ENCODE measurements at places on chromosomes 3 and 15.

- DNase-seq, result no peak
These were observed 246.6 kb upstream of the PROK2 start for GRCh38 chr3:72031581-72031980.

GRCh38 chr3:124295362-124295761 is 303.4 kb upstream of the ROPN1 start:
- DNase-seq, result no peak

DNA sequence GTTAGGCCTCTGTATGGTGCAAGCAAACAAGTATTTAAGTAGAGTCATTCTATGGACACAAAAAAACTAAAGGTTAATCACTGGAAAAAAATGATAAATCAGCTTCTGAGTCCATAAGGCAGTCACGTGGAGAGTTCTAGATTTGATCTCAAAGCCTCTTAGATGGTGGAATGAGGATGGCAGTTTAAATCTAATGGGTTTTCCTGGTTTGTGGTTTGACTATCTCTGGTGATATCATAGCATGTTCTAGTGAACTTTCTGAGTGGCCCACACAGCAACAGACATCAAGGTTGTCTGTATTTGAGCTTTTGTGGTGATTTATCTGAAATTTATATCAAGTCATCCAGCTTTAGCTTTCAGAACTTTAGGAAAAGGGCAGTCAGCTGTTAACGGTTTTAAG is 52.4 kb downstream of the ILDR1 start:
- no peak for DNase-seq

- no peak for DNase-seq
These were observed 11.4 kb upstream of the WNT5A start for GRCh38 chr3:55498520-55498919.

- DNase-seq, result no peak
These were observed 11.6 kb downstream of the WWTR1 start for GRCh38 chr3:149646181-149646766.

GRCh38 chr3:3302964-3303363 is 123.5 kb upstream of the CRBN start:
- no peak for DNase-seq

- peak; percentile 8 for DNase-seq
These were observed 31.0 kb upstream of the ATOSA start for GRCh38 chr15:52710050-52710707.

DNA sequence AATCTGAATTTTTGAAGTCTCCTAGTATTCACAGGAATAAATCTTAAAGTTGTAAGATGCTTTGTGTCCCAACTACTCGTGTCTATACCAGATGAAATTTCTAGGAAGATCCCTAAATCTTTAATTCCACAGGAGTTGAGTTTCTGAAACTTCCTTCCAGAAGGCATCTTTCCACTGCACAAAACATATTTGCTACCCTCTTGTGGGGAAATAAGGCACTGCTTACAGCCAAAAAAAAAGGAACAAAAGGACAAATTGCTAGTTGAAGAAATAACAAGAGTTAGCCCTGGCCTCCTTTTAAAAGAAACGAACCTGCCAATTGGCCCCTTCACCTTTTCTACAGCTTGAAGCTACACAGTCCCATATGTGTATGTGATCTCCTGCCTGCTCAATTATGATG is 54.0 kb downstream of the TAFA4 start:
- no peak for DNase-seq

DNA sequence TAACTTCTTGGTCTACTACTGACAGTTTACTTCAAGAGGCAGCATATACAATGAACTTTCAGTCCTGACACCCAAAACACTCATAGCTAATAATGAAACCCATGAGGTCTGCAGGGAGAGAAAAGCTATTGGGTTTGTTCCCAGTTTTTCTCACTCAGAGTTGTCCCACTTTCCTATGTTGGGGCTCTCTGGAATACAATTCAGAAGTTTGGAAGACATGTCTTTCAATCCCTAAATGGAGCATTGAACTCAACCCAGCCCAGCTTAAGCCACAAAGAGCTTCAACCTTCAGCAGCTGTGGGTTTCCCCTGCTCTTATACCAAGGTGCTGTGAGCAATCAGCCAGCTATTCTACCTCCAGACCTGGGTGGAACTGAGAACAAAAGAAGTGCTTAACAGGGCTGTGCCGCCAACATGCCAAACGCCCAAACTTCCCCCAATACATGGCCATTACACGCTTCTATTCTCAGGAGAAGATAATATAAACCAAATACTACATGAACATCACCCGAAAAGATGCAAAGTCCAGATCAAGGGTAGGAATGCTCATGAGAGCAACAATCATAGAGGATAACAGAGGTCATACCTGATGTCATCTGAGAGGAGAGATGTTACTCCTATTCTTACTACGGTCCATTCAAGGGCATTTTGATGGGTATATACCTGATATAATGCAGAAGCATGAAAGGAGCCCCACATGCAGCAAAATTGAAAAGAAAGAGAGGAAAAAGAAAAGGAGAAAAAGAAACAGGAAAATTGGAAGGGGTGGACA is 131.2 kb upstream of the TGFBR2 start:
- DNase-seq, result peak; percentile 25

DNA sequence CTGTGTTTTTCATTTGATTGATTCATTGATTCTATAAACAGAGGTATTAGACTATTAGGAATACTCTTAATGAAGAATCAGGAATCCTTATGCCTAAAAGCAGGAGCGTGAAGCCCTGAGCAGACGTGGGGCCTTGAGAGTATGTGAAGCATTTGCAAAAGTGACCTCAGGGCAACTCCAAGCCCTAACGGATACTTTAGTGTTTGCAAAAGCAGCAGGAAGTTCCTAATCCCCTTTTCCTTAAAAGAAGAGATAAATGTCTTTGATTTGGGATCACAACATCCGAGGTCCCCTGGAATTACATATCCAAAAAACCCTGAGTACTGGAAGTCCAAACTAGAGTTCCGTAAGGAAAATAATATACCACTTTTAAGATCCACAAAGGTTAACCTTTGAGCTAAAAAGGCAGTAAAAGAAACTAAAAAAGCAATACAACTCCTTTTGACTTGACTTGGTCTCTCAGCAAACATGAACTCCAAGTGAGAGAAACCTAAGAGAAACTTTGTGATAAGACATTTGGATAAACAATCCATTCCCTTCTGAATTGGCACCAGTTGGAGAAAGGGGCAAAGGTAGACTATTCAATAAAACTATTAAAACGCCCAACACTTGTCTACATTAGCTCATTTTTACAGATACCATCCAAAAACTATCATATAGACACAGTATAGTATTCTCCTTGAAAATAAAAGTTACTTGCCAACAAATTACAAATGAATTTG is 27.4 kb downstream of the PRTG start:
- DNase-seq, result no peak

DNA sequence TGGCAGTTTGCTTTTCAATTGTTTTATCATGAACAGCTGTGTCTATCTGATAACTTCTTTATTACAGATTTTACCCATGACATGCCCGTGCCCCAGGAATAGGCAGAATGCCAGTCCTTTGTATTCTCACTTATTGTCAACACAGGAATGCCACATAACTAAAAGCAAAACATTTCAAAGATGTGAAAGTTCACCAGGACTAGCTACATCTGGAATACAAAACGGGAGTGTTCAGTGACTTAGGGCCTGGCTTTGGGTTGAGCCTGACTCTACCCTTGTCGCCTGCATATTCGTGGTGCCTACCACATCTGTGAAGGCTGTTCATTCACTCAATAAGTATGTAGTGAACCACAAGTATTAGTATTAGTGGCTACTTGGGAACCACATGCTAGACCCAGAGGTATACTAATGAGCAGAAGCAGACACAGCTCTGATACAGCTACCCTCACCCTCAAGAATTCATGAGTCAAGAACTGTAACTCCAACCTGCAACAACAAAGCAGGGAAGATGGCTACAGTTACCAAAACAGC is 2.9 kb downstream of the TNFSF10 start:
- peak; percentile 53 for DNase-seq

DNA sequence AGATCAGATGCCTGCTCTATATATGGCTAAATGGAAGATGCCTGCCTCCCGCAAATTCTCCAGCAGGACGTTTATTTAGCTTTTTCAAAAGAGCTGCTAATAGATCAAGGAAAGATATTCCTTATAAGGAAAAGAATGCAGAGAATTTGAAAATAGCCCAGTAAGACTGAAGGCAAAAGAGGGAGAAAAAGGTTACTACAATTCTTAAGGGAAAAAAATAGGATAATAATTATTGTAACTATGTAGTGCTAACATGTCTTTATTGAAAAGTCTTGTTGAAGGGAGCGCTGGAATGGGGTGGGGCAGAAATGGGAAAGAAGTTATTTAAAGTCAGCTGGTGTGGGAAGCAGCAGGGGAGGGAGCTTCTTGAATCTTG is 2.9 kb downstream of the TPM1 start:
- no peak for DNase-seq

DNA sequence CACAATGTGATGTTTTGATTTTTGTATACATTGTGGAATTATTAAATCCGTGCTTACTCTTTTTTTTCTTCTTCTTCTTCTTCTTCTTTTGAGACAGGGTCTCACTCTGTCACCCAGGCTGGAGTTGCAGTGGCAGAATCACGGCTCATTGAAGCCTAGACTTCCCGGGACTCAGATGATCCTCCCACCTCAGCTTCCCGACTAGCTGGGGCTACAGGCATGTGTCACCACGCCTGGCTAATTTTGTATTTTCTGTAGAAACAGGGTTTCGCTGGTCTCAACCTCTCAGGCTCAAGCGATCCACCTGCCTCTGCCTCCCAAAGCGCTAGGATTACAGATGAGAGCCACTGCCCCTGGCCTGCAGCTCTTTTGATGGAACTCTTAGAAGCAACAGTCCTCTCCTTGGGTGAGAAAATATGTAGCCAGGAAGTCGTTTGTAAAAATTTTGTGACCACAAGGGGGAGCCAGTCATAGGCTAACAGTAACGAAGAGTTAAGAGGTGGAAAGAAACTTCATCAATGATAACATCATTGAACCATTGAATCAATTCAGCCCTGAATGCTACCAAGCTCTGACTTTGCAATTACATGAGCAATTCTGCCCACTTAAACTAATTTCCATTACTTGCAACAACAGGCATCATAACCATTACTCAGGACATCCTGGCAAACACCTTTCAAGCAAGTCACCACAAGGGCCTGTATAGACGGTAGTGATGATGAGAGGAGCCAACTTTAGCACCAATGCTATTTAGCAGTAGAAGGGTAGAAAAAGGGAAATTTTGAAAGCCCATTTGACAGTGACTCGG is 16.7 kb upstream of the CMTM7 start:
- peak; percentile 42 for DNase-seq

- no peak for DNase-seq
These were observed 157.7 kb downstream of the THSD4 start for GRCh38 chr15:71272932-71273331.

DNA sequence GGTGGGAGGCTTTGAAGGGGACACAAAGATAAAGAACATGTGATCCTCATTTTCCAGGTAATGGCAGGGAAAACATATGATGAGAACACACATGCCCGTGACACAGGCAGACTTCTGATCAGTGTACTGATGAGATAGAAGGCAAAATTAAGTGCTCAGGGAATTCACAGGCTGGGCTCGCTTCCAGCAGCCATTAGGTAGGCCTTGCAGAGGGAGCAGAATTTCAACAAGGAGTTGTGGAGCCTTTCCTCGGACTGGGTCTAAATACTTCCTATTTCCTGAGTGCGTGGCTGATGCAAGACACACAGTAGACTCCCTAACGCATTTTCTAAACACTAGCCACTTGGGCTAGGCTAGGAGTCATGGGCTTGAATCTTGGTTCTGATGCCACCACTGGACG is 74.0 kb upstream of the ETV5 start:
- no peak for DNase-seq

DNA sequence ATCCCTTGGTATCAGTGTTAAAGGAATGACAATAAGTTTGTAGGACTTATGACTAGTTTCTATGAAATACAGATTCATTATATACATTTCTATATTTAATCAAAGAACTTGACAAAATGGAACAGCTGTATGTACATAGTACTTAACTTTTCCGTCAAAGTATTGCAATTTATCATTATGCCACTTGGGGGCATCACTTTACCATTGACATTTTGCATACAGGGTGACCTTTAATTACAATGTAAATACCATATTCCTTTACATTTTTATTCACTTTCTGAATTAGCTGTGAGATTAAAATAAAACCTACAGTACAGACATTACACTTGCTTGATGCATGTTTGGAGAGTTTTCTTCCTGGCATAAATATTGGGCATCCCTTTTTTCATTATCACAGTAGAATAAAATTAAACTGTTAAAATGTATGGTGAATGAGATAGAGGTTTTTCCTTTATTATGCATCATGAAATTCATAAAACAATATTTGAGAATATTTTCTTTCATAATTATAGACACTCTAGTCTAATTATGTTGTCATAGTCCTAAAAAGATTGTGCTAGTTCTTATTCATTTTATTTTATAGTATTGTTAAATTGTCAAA is 6.9 kb downstream of the NEK11 start:
- no peak for DNase-seq

- no peak for DNase-seq
These were observed 5.6 kb upstream of the AEN start for GRCh38 chr15:88615303-88616107.

- DNase-seq, result no peak
These were observed 11.4 kb downstream of the MYO5C start for GRCh38 chr15:52284164-52284563.

- DNase-seq, result no peak
These were observed 2.9 kb upstream of the SATB1 start for GRCh38 chr3:18428036-18428435.

- no peak for DNase-seq
These were observed 62.5 kb downstream of the IL20RB start for GRCh38 chr3:137020315-137020714.

DNA sequence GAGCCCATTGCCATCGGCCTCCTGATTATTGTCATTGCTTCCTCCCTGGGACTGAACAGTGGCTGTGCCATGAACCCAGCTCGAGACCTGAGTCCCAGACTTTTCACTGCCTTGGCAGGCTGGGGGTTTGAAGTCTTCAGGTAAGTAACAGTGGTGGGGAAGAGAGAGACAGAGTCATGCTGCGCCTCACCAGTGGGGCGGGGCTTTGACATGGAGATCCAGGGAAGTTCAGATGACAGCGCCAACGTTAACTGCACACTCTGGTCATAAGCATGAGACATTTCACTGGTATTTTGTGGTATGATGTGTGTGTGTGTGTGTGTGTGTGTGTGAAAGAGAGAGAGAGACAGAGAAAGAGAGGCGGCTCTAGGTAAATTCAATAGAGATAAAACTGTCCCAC is 41.0 kb downstream of the AQP9 start:
- no peak for DNase-seq
